ENCODE measurements at places on chromosomes 7 and 10.
A peak's percentile ranks its signal among the peaks of the same experiment; 100 is the strongest.

DNA sequence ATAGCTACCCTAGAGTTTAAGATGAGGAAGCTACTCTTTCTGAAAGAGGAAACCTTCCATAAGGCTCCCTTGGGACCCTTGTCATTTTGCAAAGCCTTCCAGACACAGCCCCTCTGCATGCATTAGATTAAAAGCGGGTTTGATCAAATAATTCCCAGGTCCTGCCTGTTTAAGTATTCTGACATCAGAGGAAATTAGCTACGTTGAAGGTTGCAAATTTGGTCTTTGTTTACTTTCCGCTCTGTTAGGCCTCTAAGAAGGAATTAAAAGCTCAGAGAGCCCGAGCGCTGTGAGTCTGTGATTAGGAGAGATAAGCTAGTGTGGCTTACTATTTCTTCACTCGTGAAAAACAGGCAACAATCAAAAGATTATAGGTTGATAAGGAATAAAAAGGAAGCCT, 1.4 kb upstream of the THSD7A start:
- DNase-seq: no peak

GRCh38 chr7:23864973-23865372, 155.0 kb downstream of the STK31 start:
- no peak for DNase-seq

DNA sequence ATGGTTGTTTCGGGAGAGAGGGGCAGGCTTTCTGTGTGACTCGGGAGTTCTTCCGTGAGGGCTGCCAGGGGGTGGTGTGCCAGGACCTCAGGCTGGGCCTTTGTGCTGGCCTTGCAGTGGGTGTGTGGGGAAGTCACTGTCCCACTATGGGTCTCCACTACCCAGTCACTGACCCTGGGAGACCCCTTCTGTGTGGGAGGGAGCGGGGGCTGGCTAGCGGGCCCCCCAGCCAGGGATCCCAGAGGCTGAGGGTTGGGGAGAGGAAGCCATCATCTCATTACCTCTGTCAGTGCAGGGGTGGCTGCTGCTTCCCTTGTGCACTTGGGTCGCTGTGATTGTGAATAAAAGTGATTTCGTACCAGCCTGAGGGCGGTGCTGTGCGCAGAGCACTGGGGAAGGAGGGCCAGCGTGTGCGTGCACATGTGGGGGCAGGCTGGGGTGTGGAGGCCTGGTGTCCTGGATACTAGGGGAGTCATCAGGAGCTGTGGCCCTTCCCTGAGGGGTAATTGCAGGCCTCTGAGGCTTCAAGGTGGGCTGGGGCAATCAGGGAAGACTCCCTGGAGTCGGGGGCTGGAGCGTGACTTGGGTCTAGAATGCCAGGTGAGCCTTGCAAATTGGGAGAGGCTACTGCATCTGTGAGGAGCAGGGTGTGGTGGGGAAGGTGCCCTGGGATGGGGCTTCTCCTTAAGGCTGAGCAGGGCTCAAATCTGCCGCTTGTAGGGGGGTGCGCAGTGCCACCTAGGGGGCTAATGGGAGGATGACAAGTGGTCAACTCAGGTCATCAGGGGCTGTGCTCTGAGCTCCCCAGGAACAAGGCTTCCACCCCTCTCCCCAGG, 98.9 kb downstream of the NEURL1 start:
- DNase-seq: peak; percentile 74

DNA sequence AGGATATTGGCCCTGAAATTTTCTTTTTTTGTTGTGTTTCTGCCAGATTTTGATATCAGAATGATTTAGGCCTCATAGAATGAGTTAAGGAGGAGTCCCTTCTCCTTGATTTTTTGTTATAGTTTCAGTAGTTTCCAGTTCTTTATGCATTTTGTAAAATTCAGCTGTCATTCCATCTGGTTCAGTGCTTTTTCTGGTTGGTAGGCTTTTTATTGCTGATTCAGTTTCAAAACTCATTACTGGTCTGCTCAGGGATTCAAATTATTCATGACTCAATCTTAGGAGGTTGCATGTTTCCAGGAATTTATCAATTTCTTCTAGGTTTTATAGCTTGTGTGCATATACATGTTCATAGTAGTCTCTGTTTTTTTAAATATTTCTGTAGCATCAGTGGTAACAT, 10.1 kb upstream of the TMEM196 start:
- DNase-seq: no peak

DNA sequence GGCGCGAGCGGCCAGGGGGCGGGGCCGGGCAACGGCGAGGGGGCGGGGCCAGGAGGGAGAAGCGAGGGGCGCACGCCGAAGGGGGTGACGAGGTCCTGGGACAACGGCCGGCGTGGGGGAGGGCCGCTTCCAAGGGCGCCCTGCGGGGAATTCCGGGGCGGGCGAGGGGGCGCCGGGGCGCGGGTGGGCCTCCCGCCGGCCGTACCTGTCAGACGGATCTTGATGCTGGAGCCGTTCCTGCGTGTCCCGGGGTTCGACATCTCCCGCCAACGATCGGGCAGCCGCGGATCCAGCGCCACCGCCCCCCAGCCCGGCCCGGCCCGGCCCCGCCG, 421 bp downstream of the SMURF1 start:
- DNase-seq: no peak

- no peak for DNase-seq
These were observed 9.5 kb downstream of the HIPK2 start for GRCh38 chr7:139768249-139768824.

DNA sequence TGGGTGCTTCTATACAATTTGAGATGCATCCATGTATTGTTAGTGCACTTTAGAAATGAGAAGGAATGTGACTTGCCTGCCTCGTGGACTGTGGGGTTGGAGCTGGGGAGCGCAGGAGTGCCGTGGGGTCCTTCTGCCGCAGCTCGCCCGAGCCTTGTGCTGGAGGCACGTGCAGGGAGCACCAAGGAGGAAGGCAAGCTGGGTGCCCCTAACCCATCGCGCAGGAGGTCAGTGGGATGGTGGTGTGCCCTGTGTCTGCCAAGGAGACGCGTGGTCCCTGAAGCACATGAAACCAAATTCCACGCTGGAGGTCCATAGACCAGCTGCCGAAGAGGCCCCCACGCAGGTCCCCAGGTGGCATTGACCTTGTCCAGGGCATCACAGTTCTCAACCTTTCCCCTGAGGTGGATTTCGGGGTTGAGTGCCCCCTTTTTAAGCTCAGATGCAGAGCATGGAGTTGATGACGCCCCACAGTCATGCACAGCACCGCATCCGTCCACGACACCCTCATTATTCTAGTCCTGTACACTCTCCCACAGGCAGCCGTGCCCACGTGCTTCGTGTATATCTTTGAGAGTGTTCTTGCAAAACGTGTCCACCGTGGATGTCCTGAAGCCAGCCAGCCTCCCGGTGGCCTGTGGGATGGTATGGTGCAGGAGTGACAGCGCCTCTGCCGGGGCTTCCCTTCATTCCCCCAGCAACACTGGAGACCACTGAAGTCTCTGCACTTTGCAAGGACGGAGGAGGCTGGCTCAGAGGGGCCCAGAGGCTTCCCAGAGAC, 35.5 kb downstream of the FKBP6 start:
- no peak for DNase-seq

GRCh38 chr10:34523017-34523767, 291.9 kb downstream of the PARD3 start:
- no peak for DNase-seq

GRCh38 chr10:60359066-60359465, 30.6 kb downstream of the ANK3 start:
- no peak for DNase-seq

- no peak for DNase-seq
These were observed 19.8 kb downstream of the COL1A2 start for GRCh38 chr7:94414481-94414880.

DNA sequence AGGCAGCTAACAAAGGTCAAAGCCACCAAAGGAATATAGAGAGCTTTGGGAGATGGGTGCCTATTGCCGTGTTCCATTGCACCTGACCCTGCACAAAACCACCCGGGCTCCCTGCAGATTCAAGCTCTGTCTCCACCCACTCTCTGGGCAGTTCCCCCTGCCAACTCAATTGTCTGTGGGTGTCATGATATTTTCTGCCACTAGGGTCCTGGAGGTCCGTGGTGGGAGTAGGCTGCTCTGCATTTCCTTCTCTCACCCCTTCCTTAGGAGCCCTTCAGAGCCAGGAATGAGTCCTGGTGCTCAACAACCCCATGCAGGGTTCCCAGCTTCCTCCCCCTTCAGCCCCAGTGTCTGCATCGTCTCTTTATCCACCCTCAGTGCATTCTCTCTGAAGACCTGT, 34.1 kb downstream of the PNLIPRP2 start:
- no peak for DNase-seq

DNA sequence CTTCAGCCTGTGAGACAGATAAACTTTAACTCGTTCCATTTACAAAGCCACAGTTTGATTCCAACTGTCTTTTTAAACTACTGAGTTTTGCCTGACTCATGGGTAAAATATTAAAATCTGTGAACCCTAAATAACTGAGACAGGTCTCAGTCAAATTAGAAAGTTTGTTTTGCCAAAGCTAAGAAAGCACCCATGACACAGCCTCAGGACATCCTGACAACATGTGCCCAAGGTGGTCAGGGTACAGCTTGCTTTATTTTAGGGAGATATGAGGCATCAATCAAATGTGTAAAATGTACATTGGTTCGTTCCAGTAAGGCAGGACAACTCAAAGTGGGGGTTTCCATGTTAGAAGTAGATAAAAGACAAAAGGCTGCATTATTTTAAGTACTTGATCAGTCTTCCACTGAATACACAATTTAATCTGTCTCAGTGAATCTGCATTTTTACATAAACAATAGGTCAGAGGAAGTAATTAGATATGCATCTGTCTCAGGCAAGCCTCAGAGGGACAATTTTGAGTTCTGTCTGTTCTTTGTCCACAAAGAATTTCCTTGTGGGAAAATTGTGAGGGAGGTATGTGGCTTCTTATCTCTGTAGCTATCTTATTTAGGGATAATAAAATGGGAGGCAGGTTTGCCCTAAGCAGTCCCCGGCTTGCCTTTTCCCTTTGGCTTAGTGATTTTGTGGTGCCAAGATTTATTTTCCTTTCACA, 11.0 kb upstream of the PIP start:
- no peak for DNase-seq

DNA sequence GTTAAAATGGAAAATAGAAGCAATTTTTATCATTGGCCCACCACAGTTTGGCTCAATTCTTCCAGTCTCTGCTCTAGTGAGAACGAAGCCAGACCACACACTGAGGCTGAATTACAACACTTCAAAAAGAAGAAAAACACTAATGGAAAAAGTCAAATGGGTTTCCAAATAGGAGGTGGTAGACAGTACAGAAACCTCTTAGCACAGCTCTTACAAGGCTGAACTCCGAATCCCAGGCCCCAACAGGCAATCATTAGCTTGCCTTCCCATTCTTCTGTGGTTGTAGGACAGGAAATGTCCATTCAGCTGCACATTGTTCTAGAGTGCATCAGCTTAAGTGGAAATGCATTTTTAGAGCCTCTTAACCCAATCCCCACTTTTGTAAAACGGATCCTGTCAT, 115.1 kb upstream of the MEOX2 start:
- no peak for DNase-seq

- DNase-seq: no peak
These were observed 45.2 kb upstream of the DMTF1 start for GRCh38 chr7:87106974-87107612.

- no peak for DNase-seq
These were observed 178.3 kb downstream of the DYNC1I1 start for GRCh38 chr7:95950698-95951097.

DNA sequence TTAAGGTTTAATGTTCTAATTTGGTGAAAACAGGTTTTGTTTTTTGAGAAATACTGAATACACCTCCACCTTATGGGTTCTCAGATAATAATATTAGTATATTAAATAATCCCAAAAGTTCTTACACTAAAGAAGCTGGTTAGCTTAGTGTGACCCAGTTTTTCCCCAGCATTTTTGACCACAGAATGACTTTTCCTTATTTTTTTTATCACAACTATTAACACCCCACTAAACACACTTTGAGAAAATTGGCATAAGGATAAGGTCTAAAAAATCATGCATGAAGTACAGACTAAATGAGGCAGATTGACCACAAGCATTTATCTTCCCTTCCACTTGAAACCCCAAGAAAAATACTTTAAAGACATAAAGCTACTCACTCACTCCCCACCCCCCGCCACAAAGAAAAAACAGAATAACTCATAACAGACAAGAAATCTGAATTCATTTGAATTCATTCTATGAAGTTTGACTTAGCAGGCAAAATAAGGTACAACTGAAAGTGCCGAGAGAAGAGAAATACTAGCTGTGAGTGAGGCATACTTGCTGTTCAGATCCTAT, 49.7 kb upstream of the WNT16 start:
- no peak for DNase-seq

GRCh38 chr7:139852482-139852845, 23.4 kb downstream of the TBXAS1 start:
- no peak for DNase-seq

DNA sequence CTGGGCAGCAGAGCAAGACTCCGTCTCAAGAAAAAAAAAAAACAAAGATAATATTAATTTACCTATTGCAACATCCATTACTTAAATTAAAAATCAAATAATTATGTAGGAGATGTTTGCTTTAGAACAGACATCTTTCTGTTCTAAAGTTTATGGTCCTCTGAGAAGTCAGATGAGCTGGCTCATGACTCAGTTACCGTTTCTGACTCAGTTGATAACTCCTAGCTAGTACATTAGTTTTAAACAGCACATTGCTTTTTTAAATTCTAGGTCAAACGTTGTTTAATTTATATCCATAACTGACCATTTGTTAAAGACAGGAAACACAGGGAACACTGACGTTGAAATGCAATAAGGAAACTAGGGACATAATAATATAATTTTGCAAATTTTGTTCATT, 162.7 kb downstream of the ETV1 start:
- no peak for DNase-seq

DNA sequence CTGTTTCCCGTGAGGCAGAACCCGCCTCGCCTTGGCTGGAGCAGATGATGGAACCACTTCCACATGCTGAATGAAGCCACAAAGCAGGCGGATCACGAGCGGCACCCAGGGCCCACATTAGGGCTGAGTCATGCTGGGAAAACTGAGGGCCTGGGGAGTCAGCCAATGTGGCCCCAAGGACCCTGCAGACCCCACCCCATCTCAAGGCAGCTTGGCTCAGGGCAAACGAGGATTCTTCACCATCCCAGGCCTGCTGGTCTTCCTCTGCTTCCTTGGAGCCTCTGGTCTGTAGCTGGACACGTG, 488.0 kb downstream of the DNAJB6 start:
- DNase-seq: no peak

DNA sequence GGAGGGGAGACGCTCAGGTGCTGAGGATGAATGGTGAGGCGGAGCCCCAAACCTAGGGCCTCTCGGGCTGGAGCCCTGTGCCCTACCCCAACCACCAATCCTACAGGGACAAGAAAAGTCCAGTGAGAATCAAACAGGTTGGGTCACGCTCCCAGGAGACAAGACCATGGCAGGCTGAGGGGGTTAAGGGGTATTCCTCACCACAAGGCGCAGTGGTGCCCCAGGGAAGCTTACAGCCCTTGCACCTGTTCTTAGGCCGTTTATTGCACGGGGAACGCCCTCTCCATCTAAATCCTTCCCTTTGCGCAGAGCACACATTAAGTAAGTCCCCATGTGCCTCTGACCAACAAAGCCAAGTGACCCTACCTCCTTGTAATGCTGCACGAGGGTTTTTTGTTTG, 3.5 kb downstream of the FZD9 start:
- no peak for DNase-seq
